EL (cell line): ENCODE measurements at places on chromosomes 13 and 19.
A peak's percentile ranks its signal among the peaks of the same experiment; 100 is the strongest.

DNA sequence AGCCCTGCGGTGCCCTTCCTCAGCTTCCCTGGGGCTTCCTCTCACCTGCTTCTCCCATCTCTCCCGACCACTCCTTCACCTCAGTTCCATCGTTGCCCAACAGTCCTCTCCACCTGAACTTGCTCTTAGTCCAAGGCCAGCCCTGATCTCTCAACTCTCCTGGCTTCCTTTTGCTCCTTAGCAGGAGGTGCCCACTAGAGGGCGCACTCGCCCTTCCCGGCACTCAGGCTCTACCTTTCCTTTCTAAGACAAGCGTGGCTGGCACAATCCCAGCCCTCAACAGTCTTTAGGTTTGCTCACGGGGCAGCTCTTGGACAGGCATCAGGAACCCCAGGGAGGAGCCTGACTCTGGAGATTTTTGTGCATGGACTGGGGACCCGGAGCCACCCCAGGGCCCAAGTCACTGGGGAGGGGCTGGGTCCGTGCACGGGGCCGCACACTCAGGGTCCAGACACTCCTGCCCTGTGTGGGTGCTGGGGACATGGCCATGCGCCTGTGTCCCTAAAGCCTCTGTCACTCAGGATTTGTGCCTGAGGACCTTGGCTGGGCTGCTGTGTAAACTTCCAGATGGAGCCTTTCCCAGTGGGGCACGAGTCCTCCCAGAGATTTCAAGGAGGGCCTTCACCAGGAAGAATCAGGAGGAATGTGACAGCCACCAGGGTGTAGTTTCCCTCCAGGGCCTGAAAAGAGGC, 12.1 kb upstream of the CEACAM8 start:
- DNase-seq: peak; percentile 73

DNA sequence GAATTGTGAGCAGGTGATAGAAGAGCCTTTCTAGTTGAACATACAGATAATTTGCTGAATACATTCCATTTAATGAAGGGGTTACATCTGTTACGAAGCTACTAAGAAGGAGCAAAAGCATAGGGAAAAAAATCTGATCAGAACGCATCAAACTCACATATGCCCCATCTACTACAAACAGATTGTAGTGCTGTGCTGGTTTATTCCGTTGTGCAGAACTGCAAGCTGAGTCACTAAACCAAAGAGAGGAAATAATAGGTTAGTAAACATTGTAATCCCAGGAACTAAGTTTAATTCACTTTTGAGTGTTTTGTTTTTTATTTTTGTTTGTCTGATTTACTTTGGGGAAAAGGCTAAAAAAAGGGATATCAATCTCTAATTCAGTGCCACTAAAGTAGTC, 136.3 kb downstream of the CDK8 start:
- no peak for DNase-seq

- peak; percentile 70 for DNase-seq
Observed at GRCh38 chr13:83753912-83754624, 128.2 kb downstream of the SLITRK1 start.

- peak; percentile 28 for DNase-seq
Observed at GRCh38 chr19:33231511-33231910, 5.9 kb upstream of the SLC7A10 start.

- DNase-seq: no peak
Observed at GRCh38 chr19:47514151-47514868, 553 bp downstream of the NAPA start.

DNA sequence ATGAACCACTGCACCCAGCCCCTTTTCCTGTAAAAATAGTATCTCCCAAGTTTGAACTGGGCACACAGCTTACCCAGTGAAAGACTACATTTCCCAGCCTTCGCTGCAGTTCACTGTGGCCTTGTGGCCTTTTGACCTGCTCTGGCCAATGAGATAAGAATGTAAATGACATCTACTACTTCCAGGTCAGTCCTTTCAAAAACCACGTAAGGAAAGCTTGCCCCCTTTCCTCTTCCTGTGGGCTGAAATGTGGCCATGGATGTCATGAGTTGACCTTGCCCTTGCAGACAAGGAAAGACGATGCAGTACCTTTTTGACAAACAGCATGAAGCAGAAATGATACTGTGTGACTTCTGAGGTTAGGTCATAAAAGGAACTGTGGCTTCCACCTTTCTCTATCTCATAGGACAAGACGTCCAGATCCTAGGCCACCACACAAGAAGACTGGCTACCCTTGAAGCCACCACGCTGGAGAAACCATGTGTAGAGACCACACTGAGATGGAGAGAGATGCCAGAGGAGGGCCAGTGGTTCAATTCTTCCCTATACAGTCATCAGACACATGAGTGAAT, 19.9 kb downstream of the ACER1 start:
- no peak for DNase-seq

DNA sequence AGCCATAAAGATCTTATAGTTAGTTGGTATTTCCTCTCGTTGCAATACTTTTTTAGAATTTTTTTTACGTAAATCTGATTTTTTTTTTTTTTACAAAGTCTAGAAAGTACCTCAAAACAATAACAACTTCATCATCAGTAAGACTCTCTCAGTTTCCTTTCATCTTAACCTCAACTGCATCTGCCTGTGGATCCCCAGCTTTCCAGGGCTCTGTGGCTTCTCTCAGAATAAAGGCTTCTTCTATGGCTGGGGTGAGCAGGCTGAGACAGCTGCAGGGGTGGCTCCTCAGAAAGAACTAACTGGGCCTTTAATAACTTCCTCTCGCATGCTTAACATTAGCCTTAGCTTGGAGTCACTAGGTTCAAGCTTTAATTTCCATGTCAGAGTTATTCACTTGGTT, 4.2 kb downstream of the ZNF506 start:
- no peak for DNase-seq

GRCh38 chr19:49515767-49516166, 3.3 kb downstream of the FCGRT start:
- DNase-seq: no peak

- DNase-seq: no peak
Observed at GRCh38 chr19:13978351-13979243, 26.3 kb downstream of the DCAF15 start.

GRCh38 chr19:40366697-40367561, 18.4 kb downstream of the PLD3 start:
- DNase-seq: no peak

- peak; percentile 15 for DNase-seq
Observed at GRCh38 chr13:52851137-52851962, 2.9 kb upstream of the PCDH8 start.

GRCh38 chr19:5873617-5874199, 3.4 kb upstream of the FUT5 start:
- DNase-seq: no peak

DNA sequence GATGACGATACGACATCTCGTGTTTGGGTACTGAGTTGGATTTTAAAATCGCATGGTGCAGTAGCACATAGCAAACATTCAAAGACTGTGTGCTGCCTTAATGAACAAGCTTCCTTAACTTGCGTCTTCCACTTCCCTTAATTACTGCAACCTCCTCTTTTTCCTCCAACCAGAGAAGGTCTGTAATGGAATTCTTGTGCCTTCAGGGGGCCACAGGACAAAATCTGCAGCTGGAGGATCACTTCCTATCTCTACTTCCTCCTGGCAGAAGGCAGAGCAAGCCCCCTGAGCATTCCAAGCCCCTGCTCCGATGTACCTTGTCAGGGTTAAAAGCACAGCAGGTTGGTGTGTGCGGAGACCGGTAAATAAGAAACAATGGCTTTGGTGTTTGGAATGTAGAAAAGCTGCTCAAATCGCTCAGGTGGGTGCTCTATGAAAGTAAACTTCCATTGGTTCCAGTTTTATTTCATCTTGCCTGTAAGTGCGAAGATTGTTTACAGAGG, 151.3 kb upstream of the UQCRFS1 start:
- DNase-seq: no peak

DNA sequence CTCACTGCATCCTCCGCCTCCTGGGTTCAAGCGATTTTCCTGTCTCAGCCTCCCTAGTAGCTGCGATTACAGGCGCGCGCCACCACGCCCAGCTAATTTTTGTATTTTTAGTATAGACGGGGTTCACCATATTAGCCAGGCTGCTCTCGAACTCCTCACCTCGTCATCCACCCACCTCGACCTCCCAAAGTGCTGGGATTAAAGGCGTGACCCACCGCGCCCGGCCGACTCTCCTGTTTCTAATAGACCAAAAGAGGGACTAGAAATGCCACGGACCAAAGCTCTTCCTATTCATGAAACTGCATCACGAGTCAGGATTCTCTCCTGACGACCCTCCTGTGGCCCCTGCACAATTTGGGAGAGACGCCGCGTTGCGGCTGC, 563 bp downstream of the ZNF43 start:
- no peak for DNase-seq

GRCh38 chr19:52196256-52196967, 6.6 kb downstream of the PPP2R1A start:
- no peak for DNase-seq

DNA sequence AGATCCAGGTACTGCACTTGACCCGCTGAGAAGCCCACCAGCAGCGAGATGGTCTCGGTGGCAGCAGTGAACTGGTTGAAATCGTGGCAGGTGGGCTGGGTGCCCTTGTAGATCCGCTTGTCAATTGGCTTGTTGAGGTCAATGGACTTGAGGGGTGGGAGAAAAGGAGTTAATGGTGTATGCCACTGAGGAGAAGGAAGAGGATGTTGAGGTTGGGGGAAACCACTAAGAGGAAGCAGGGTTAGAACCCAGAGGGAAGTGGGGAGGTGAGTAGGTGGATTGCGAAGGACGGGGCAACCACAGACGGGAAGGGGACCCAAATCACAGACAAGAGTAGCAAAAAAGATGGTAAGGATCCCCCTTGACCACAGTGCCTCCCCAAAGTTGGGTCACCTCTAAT, 1.7 kb downstream of the DMWD start:
- DNase-seq: no peak

DNA sequence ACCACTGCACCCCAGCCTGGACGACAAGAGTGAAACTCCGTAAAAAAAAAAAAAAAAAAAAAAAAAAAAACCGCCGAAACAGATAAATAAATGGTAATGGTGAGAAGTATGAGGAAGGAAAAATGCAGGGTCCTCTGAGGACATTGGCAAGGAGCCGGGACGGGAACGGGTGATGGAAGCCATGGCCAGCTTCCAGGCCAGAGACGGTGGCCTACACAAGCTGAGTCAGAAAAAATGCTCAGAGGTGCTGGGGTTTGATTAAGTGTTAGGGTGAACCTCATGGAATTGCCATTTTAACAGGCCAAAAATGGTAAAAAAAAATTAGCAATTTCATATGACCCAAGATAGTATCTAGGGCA, 866 bp upstream of the ZSWIM4 start:
- DNase-seq: peak; percentile 97

- DNase-seq: no peak
Observed at GRCh38 chr13:41471785-41472184, 14.4 kb downstream of the RGCC start.

DNA sequence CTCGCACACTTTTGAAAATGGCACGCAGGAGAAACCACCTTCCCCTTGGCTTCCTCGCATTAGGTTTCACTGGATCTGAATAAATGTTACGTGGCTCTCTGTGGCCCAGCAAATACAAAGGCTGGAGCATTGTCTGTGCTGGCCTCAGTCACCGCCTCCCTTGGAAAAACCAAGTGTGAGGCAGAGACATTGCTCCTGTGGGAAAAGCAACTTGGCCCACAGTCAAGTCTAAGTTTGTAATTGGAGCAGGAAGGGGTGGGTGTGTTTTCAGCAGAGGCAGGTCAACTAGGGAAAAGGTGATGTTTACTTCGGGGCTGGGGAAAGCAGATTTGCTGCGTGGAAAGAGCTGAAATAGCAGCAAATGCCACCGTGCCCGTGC, 101.6 kb downstream of the IRS2 start:
- DNase-seq: no peak

- no peak for DNase-seq
Observed at GRCh38 chr19:48950830-48951519, 3.7 kb upstream of the BAX start.

DNA sequence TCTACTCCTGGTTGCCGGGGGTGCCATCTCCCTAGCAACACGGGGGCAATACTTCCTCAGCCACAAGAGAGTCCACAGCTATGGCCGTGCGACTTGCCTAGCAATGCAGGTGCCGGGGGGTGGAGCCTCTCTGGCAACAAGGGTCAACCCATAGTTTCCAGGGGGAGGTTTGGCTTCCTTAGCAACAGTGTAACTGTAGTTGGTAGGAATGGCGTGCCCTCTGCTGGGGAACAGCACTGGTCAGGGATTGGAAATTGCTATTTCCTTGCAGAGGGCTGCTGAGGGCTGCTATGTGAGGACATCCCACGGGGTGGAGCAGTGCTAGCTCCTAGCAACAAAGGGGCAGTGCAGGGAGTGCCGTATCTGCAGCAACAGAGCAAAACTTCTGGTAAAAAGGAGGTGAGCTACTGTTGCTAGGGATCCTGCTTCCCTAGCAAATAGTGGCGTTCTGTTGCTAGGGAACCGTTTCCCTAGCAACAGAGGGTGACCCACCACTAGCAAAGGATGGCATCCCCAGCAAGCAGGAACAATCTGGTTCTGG, 7.0 kb upstream of the TMC4 start:
- DNase-seq: no peak

DNA sequence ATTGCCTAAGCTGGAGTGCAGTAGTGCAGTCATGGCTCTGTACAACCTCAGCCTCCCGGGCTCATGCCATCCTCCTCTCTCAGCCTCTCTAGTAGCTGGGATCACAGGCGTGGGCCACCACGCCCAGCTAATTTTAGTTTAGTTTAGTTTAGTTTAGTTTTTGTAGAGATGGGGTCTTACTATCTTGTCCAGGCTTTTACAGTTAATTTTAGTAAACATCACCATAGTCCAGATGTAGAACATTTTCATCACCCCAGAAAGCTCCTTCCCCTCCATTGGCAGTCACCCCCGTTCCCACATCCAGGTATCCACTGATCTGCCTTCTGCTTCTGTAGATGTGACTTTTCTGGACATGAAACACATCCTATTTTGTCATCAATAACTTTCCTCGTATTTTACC, 41.1 kb downstream of the DNM2 start:
- no peak for DNase-seq

- DNase-seq: no peak
Observed at GRCh38 chr19:55459950-55460657, 1.3 kb downstream of the ISOC2 start.

DNA sequence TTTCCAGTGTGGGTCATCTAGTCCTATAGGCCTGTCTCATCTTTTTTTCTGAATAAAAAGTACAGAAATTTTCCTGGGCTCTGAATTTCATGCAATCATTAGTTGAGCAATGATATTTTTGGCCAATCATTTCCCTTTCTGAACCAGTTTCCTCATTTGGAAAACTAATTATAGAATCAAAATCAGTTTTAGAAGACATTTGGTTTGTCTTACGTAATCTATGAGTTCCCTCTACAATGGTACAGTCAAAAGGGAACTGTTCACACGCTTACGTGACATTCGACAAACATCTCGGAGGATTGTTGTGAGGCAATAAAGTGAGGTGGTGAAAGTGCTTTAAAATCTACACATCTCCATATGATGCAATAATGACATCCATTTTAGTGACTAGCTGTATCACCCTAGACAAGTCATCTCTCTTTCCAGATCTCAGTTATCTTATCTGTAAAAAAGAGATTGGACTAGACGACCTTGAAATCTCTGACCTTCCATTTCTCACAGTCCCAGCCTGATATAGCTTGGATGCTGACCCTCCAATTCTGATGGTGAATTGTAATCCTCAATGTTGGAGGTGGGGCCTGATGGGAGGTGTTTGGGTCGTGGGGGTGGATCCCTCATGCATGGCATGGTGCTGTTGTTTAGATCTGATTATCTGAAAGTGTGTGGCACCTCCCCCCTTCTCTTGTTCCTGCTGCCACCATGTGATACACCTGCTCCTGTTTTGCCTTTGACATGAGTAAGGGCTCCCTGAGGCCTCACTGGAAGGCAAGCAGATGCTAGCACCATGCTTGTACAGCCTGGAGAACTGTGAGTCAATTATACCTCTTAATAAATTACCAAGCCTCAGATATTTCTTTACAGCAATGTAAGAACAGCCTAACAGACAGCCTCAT, 26.7 kb downstream of the FLT1 start:
- no peak for DNase-seq
